Gastrocnemius medialis (tissue), 4 donors: ENCODE measurements at places on chromosomes 6 and 20. TPM values are rescaled to one million over a fixed set of nuclear protein-coding genes. Genes with fewer than 3 reads are reported as not detected.

The HCRTR2 gene
- not detected for total RNA-seq

The BACH2 gene
- total RNA-seq: 4.0 TPM

- no peak for DNase-seq
These were observed 146.8 kb downstream of the LAMA2 start for GRCh38 chr6:129029778-129030177.

GRCh38 chr20:14711652-14712051 lies 374.2 kb upstream of the FLRT3 start:
- DNase-seq: no peak

- DNase-seq: no peak
These were observed 195.0 kb upstream of the CEP162 start for GRCh38 chr6:84422380-84422968.

- no peak for DNase-seq
These were observed 36.9 kb downstream of the CEBPB start for GRCh38 chr20:50227506-50227905.

DNA sequence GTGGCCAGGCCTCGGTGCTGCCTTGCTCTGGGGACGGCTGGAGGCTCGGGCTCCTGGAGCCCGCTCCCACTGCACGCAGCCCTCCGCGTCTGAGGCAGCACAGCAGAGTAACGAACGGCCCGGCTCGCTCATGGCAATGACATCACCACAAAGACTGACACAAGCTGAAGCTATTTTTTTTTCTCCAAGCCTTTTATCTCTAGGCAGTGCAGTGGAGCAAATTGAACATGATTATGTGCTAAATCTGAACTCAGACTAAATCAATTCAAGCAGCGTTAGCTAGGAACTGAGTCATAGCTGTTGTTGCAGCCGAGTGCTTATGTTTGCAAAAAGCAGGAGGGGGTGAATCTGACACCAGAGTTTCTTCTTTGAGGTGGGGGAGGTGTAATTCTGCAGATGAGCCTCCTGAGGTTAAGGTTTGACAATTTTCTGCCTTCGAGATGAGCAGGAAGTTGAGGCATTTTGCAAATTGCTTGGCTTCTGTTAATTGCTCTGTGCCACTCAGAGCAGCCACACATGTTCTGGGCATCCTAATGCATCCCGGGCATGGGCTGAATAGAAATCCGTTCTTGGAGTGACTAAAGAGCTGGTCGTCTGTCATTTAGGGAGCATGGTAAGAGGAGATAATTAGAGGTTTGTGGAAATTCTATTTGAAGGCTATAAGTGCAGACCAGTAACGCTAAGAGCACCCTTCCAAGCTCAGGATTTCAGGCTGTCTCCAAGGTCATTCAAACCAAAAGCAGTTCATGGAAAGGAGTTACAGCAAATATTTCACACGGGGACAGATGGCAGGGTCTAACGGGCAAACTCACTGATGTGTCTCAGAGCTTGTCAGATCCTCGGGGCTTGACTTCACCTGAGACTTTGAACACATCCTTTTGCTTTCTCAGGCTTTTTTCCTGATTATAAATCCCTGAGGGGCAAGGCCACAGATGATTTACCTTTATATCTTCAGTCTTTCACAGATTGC lies 155.1 kb upstream of the ENPP5 start:
- DNase-seq: no peak

DNA sequence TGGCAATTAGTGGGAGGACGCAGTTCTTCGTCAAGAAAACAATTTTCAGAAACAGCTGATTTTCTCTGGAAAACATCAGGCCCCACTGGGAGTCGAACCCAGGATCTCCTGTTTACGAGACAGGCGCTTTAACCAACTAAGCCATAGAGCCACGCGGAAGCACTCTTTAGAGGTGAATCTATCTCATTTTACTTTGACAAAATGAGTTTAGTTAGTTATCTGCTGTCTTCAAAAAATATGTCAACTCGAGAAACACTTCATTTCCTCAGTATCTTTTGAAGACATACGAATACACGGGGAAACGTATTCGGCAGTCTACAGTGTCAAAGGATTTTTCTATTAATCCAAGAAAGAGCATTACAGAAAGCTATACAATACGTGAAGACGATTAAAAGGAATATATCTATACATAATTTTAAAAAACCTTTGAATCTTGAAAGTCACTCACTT lies 26.7 kb downstream of the GPX6 start:
- DNase-seq: no peak

DNA sequence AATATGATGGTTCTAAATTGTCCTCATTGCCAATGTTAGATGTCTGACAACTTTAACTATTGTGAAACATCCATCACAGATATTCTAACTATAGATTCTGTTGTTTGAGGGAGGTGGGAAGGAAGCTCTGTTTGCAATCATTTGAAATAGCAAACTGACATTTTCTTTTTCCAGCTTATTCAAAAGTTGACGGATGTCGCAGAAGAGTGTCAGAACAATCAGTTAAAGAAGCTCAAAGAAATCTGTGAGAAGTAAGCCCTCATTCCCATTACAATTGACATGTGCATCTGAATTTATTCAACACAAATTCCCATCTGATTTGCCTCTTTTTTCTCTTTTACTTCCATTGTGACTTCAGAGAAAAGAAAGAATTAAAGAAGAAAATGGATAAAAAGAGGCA lies 280.6 kb upstream of the PLCB4 start:
- DNase-seq: no peak

The WFDC12 gene
- total RNA-seq: not detected

The GNAS-AS1 gene
- not detected for total RNA-seq

The COL10A1 gene
- not detected for total RNA-seq

The HLA-DQA2 gene
- total RNA-seq: not detected

- DNase-seq: no peak
These were observed 98.1 kb upstream of the KCNK16 start for GRCh38 chr6:39420300-39421265.

The CSNK2A1 gene
- 180 TPM for total RNA-seq

The TBX18 gene
- total RNA-seq: 1.0 TPM

- DNase-seq: no peak
These were observed 98.6 kb upstream of the FAM83B start for GRCh38 chr6:54747955-54748354.

- DNase-seq: no peak
These were observed 6.0 kb downstream of the RFX6 start for GRCh38 chr6:116883005-116883404.

The AP5S1 gene
- 20.9 TPM for total RNA-seq

GRCh38 chr6:108764580-108764950 lies 83.7 kb upstream of the ARMC2 start:
- DNase-seq: no peak

GRCh38 chr20:13384132-13384531 lies 163.1 kb downstream of the ISM1 start:
- no peak for DNase-seq

DNA sequence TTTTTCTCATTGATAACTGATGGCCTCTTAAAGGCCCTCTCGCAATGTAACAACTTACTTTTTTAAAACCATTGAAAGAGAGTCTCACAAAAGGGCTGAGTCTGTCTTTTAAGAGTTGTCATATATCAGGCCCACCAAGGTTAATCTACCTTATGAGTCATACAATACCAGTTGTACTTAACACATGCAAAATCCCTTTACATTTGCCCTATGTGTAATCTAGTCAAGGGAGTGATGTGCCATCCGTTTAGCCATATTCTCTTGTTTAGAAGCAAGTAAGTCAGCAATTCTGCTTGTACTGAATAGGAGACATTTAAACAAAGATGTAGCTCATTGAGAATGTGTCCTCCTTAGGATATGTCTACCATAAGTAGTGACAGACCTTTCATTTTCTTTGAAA lies 143.7 kb downstream of the TENT5A start:
- DNase-seq: no peak

The EIF6 gene
- total RNA-seq: 46.9 TPM

- DNase-seq: no peak
These were observed 41.7 kb downstream of the CDK5RAP1 start for GRCh38 chr20:33359399-33360261.

GRCh38 chr6:153947808-153948447 lies 91.1 kb upstream of the OPRM1 start:
- no peak for DNase-seq

GRCh38 chr20:34907616-34908469 lies 31.4 kb downstream of the ACSS2 start:
- peak; percentile 69 for DNase-seq

GRCh38 chr20:57649617-57650015 lies 29.4 kb upstream of the ZBP1 start:
- DNase-seq: no peak

DNA sequence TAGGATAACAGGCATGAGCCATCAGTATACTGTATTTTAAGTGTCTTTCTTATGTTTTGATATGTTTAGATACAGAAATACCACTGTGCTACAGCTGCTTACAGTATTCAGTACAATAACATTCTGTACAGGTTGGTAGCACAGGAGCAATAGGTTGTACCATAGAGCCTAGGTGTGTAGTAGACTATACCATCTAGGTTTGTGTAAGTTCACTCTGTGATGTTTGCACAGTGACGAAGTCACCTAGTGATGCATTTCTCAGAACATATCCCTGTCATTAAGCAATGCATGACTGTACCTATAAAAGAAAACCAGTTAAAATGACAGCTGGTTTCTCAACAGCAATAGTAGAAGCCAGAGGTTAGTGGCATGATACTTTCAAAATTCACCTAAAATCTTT lies 3.0 kb upstream of the ZBTB24 start:
- DNase-seq: no peak

DNA sequence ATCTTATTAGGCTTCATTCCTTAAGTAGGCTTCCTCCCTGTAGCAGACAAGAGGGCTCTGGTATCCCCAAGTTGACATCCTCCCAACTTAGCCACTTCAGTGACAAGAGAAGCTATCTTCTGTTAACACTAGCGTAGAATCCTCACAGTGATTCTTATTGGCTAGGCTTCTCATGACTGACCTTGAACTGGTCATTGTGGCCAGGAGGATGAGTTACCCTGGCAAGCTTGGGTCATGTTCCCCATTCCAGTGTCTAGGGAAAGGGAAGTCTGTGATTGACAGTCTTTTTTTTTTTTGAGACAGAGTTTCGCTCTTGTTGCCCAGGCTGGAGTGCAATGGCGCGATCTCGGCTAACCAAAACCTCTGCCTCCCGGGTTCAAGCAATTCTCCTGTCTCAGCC lies 7.1 kb downstream of the CDKAL1 start:
- DNase-seq: no peak

DNA sequence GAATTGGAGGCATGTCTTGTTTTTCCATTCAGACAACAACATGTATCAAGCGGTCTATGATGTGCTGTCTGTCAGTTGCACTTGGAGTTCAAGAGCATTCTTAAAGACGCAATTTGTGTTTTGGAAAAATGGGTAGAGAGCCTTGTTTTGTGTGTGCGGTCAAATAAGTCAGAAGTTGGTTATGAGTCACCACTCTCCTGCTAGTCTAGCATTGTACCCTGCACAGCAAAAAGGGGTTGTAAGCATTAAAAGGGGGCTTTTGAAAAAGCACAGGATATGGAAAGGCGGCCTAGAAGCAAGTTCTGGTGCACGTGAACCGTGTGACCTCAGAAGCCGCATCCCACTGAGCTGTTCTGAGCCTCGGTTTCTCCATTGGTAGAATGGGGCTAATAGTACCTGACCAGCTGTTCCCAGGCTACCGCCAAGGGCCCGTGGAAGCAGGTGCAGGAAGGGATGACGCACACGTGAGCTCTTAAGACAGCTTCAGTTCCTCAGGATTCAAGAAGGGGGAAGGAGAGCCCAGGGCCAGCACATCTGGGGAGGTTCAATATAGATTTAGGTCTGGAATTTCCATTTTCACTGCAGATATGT lies 61.6 kb upstream of the SNX9 start:
- no peak for DNase-seq

DNA sequence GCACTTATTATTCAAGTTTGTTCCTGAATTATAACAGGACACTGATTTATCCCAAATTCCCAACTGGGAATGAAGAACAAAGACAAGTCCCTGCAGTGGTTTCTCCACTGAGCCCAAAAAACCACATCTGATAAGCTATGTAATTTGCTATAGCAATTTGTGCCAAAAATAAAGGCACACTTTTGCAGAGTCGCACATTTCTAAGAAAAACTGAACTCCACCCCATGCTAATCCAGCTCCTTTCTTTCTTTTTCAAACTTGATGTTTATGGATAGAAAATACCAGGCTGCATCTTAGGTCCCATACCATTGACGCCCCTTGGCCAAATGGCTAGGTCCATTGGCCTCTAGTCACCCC lies 170.2 kb upstream of the CITED2 start:
- DNase-seq: no peak

GRCh38 chr6:45759472-45759810 lies 256.2 kb downstream of the CLIC5 start:
- no peak for DNase-seq

- DNase-seq: no peak
These were observed 147.9 kb downstream of the SOX4 start for GRCh38 chr6:21741221-21742109.

- DNase-seq: no peak
These were observed 55.2 kb upstream of the TBC1D7 start for GRCh38 chr6:13383328-13384163.

The ATP9A gene
- total RNA-seq: 11.8 TPM

DNA sequence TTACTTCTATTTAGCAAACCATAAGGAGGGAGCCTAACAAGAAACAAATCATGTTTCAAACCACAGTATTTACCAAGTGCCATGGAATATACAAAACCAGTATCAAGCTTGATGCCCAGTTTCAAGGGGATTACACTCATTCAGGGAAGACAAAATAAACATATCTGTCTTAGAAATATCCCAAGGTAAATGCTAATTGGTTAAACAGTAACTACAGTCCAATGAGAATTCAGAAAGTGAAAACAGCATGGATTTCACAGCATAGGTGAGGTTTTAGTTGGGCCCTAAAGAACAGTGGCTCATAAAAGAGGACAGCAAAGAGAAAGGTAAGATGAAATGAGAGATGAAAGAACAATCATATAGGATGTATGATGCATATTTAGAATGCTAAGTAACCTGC lies 110.3 kb downstream of the CHD6 start:
- no peak for DNase-seq

The CAPN11 gene
- not detected for total RNA-seq

The SLC22A7 gene
- not detected for total RNA-seq

- no peak for DNase-seq
These were observed 38.0 kb downstream of the CDYL start for GRCh38 chr6:4814212-4814611.

DNA sequence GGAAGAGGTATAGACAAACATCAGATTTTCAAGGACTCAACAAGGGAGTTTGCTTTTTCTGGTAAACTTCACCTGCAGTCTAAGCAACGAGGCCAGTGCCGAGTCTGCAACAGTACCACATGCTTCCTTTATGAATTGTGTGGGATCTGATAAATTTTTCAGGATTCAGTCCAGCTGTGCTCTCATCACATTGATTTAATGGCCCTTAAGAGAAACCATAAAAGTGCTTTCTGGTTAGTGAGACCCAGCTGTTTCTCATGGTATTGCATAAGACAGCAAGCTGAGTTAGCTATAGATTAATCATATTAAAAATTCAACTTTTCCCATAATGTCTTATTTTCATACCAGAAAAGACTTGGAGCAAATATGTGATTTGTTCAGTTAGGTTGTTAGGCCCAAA lies 291.4 kb downstream of the CENPW start:
- DNase-seq: no peak
